ENCODE measurements at places on chromosomes 7 and 10.

GRCh38 chr10:118672766-118673715 is 77.6 kb upstream of the PRLHR start:
- DNase-seq, result no peak

- no peak for DNase-seq
These were observed 271.3 kb upstream of the CNTNAP2 start for GRCh38 chr7:145845345-145845744.

DNA sequence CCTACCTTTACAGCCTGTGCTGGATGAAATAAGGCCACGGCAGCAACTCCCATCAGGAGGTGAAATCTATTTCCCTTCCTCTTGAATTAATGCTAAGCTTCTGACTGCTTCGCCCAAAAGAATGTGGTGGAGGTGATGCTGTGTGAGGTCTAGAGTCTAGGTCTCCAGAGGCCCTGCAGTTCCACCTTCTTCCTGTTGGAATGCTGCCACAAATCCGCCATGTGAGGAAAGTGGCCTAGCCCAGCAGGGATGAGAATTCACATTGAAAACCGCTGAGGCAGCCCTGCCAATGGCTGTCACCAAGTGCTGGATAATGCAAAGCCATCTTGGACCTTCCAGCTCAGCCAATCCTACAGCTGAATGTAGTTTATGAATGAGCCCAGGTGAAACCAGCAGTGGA is 28.0 kb downstream of the RHOBTB1 start:
- DNase-seq, result no peak

- no peak for DNase-seq
These were observed 94.3 kb upstream of the AFAP1L2 start for GRCh38 chr10:114498413-114499111.

DNA sequence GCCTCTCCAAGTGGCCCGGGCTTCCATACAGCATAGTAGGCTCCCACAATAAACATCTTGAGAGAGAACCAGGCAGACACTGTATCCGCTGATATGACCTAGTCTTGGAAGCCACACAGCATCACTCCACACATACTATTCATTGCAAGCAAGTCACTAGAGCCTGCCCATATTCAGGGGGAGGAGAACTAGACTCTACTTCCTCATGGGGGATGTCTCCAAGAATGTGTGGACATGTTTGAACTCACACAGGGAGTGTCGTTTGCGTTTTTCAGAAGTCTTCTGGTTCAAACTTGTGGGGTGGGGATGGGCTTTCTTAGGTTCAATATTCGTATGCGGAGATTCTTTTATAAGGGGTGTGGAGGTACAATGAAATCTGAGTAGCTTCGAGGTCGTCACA is 232.6 kb upstream of the HABP2 start:
- DNase-seq, result no peak

GRCh38 chr7:22447762-22448161 is 52.2 kb downstream of the STEAP1B start:
- DNase-seq, result no peak

GRCh38 chr7:129872054-129872453 is 80.7 kb downstream of the UBE2H start:
- no peak for DNase-seq

DNA sequence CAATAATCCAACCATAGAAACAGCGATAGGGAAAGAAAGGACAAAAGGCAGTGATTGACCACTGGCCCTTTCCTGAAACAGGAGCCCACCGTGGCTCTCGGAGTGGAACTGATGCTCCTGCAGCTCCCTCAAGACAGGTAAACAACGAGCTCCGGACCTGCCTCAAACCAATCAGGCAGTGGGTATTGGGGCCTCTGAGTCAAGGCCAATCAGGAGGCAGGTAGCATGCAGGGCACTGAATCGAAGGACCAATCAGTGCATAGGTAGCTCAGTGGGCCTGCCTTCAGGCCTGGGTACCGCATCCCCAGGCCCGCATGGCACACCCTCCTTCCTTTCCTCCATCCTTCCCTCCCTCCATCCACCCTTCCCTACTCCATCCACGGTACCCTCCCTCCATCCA is 425.1 kb upstream of the MGMT start:
- DNase-seq, result no peak

- no peak for DNase-seq
These were observed 51.3 kb upstream of the CAV2 start for GRCh38 chr7:116447966-116448839.

GRCh38 chr7:40654171-40654570 is 519.4 kb downstream of the SUGCT start:
- DNase-seq, result no peak

- no peak for DNase-seq
These were observed 3.4 kb upstream of the LFNG start for GRCh38 chr7:2516194-2516555.

GRCh38 chr7:121419201-121420148 is 23.4 kb upstream of the FAM3C start:
- no peak for DNase-seq

GRCh38 chr7:76000566-76000965 is 6.2 kb upstream of the TMEM120A start:
- DNase-seq, result no peak

DNA sequence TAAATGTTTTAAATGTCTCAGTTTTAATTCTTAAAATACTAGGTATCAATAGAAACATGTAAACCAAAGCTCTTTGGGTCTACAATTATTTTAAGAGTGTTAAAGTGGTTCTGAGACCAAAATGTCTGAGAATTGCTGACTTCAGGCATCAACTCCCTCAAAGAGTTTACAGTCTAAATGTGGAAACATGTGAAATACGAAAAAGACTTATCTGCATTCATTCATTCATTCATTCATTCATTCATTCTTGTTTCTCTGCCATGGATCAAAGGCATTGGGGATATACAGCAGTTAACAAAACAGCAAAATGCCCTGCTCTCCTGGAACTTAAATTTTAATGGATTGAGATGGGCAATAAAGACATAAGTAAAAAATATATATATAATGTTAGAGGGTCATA is 69.8 kb downstream of the BLNK start:
- no peak for DNase-seq

DNA sequence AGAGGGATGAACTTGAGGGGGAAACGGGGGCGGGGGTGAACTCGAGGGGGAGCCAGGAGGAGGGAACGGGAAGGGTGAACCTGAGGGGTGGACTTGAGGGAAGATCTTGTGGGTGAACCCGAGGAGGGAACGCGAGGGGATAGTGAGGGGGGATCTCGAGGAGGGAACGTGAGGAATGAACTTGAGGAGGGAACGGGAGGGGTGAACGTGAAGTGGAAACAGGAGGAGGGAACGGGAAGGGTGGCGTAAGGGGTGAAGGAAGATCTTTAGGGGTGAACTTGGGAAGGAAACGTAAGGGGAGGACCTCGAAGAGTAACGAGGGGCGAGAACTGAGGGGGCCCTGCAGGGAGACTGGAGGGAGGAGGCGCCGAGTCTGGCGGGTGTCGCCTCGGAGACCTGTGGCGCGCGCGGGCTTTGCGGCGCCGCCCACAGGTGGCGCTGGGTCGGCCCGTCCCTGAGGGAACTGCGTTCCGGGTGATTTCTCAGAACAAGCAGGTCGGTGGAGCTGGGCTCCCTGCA is 651 bp downstream of the MYO3A start:
- no peak for DNase-seq

GRCh38 chr10:43938810-43939209 is 290.1 kb upstream of the ZNF32 start:
- no peak for DNase-seq

DNA sequence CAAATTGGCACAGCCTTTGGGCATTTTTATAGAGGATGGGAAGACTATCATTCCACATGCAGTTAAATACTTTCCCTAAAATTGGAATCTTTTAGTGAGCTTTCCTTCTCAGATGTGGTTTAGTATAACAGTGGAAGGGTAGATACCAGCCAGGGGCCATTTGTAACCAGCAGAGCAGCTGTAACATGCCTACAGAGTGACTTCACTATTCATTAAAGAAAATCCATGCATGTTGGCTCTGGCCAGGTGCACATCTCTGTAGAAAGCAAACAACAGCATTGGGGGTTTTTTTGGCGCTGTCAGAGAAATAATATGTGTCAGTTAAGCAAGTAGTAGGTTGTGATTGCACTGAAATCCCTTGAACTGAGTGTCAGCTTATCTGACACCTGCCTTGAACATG is 115.6 kb downstream of the LHFPL3 start:
- no peak for DNase-seq

DNA sequence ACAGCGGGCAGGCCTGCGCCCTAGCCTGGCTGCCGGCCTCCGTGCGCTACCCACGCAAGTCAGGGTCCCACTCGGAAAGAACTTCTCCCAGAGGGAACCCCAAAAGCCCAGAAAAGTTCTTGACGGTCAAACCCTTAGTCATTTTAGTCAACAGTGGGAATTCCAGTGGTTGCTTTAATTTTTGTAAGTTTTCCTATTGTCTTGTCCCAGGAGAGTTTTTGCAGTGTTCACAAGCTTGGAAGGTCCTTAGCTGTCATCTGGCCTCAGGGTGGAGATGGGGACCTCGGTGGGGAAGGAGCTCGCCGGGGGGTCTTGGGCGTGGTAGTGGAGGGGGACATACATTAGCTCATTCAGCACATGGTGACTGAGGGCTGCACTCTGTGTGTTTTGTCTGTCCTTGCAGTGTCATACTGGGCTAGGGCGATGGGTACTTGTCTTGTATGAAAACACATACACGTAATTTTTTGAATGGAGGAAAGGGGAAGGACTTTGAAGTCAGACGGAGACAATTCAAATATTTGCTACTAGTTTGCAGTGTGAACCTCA is 736 bp downstream of the MINDY4 start:
- DNase-seq, result no peak

- DNase-seq, result no peak
These were observed 857.3 kb upstream of the ZWINT start for GRCh38 chr10:57218382-57218781.

DNA sequence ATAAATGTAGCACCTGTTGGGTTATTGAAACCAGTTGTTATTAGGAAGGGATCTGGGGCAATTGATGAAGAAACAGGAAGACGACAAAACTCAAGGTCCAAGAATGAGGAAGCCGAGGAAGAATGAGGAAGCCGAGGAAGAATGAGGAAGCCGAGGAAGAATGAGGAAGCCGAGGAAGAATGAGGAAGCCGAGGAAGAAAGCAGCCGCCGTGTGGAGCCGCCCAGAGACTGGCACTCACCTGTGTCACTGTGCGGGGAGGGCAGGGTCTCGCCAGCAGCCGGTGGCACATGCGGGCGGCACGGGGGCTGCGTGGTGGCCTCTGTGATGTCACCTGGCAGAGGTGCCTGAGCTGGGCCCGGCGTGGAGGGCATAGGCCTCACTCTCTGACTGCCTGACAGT is 71.1 kb upstream of the CFAP46 start:
- DNase-seq, result no peak

DNA sequence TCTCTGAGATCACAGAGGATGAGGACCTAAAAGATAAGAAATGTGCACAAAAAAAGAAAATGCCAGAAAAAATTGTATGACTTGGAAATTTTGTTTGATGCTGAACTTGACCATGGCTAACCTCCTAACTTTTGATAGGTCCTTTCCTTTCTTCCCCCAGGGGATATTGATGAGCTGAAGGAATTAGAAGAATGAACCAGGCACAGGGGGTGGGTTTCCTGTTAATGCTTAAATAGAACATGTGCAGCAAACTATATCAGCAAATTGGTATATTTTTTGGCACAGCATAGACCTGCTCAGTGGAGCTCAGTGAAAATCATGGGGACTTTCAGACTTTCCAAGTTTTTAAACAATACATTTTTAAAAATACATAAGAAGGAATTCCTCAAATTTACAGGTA is 300.7 kb downstream of the HDAC9 start:
- no peak for DNase-seq

DNA sequence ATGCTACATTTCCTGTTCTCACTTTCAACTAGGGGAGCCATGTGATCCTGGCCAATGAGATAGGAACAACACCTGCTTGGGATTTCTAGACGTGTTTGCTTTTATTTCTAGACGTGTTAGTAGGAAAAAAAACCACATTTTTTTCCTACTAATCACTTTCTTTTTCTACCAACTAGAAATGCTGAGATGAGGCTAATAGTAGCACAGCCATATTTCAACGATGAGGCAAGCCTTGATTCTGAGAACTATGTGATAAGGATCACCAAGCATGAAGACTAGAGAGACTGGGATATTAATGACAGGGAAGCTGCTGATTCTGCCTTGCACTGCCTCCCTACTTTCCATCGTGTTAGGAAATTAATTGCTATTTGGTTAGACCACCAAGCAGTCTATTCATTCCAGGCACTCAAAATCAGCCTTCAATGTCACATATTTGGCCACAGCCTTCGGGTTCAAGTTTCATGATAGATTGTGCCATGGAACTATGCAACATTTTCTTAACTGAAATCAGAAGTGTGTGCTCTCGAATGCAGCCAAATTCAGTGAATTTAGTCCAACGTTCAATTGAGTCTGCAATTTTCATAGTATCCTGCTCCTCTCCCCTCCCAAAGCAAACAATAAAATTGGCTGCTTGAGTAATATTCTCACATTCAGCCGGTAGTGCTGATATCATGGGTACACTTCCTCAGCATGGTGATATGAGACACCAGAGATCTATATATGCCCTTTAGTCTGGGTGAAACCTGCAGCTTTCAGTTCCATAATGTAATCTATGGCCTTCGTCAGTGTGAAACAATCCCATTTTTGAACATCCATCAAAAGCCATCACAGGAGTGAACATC is 98.1 kb downstream of the GPR37 start:
- no peak for DNase-seq

DNA sequence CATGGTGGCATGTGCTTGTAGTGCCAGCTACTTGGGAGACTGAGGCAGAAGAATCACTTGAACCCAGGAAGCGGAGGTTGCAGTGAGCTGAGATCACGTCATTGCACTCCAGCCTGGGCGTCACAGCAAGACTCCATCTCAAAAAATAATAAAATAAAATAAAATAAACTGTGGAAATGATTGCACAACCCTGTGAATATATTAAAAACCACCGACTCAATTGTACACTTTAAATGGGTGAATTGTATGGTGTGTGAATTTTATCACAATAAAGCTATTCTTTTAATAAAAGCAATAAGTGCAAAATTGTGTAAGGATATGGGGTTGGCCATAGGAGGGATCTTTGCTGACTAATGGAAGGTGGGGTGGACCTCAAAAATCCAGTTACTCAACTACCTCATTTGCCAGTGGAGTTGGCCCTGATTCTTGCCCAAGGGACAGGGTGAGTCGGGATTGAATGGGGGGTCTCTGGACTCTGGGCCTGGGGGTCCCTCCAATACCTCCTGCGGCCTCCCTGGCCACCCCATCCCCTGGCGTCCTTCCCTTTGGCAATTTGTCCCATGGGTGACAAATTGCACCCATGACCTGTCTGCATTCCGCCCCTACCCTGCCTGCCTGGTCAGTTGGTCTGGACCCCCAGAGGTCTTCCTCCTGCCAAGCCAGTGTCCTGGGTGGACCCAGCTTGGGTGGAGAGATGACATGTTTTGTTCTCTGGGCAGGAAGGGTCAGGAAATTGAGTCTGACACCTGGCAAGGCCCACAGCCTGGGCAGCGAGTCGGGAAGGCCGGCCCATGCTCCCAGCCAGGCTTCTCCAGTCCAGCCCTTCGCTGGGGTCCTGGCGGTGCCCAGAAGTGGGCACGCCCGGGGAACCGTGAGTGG is 61.7 kb upstream of the ELN start:
- DNase-seq, result no peak

DNA sequence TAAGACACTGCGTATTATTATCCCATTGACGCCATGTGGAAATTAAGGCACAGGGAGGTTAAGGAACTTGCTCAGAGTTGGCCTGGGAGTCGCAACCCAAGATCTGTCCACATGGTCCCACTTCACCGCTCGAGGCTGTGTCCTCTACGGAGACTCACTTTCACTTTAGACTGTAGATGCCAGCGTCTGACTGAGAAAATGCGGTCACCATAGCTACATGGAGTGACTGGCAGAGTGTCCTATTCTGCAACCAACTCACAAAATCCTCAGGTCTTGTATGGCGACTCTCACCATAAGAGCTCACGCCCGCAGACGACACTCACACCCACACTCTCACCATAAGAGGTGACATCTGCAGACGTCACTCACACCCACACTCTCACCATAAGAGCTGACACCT is 257.9 kb downstream of the PTPRN2 start:
- no peak for DNase-seq
